Right hindlimb (tissue), 1 donor: ENCODE measurements at places on chromosomes 5 and 9.
A peak's percentile ranks its signal among the peaks of the same experiment; 100 is the strongest.

DNA sequence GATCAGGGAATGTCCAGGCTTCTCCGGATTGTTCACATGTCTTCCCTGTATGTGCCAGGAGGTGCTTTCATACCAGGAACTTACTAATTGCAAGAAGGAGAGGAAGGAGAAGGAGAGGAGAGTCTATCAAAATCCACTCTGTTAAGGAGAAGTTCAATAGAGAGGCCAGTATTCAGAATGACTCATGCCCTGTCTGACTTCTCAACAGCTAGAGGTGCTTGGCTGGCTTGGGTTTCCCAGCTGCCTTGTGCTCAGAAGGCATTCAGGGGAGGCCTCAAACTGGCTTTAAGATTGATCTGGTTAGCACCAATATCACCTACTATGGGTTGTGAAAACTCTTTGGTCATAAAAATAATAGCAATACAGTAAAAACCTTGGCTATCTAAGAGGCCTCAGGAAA lies 167.9 kb upstream of the GLRA1 start:
- DNase-seq, result no peak

DNA sequence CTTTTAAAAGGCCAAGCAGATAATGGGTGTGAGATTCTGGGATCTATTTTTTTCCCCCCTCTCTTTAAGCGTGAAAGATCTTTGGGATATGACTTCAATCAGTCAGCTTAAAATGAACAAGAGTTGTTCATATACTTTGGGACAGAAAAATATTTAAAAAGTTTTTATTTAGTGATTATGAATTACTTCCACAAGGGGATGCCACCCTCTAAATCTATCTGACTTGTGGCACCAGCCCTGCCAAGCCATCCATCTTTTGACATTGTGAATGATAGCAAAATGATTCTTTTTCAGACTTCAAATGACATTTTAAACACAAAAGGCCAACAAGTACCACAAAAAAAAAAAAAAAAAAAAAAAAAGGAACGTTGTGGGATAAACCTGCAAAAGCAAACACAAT lies 111.0 kb upstream of the HMHB1 start:
- DNase-seq, result no peak

DNA sequence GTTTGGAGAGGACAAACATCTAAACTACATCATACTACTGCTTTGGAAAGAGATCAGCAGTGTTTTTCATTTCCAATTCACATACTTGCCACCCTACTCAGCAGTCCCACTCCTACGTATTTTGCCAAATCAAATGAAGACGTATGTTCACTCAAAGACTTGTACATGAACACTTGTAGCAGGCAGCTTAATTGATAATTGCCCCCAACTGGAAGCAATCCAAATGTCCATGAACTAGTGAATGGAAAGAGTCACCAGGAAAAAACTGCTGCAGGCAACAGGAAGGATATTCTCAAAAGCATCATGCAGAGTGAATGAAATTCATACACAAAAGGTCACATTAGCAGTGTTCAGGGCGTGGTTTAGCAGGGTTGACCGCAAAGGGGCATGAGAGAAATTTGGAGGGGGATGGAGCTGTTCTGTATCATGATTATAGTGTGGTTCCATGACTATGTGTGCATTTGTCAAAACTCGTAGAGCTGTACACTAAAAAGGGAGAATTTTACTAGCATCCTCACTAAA lies 38.8 kb downstream of the PAEP start:
- DNase-seq, result no peak

DNA sequence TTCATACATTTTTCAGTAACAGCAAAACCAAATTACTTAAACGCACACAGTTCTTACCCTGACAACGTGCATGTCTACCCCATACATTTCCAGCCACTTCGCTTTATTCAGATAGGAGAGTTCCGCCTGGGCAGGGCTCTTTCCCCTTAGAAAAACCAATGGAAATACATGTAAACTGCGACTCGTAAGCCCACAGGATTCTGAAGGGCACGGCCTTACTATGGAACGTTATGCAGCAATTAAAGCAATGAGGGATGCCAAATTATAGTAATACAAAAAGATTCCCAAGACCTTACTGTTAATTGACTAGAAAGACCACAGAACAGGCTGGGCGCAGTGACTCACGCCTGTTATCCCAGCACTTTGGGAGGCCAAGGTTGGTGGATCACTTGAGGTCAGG lies 64.5 kb downstream of the EPB41L4B start:
- DNase-seq, result no peak

- DNase-seq, result no peak
Observed at GRCh38 chr9:2087500-2088313, 72.6 kb downstream of the SMARCA2 start.

DNA sequence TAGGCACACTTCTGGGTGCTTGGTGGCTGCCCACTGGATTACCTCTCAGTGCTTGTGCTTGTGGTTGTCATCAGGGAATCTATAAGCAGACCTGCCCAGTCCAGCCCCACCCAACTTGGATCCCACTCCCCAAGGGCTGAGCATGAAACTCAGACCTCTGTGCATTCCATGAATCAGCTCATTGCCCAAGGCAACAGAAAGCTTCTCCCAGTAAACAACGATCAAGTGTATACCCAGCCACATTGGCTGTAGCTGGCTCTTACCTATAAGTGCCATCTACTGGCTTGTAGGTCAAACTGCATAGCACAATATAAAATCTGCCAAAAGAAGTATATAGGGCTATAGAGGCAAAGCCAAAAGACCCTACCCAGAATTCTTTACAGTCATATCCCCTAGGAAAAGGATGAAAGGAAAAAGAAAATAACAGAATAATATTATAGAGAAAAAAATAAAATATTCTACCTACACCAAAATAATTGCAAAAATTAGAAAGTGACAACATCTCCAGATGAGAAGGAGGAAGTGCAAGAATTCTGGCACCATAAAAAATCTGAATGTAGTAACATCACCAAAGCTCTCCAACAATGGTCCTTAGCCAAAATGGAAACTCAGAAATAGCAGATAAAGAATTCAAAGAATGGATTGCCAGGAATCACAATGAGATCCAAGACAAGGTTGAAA lies 321.0 kb upstream of the TRPC7 start:
- DNase-seq, result no peak

DNA sequence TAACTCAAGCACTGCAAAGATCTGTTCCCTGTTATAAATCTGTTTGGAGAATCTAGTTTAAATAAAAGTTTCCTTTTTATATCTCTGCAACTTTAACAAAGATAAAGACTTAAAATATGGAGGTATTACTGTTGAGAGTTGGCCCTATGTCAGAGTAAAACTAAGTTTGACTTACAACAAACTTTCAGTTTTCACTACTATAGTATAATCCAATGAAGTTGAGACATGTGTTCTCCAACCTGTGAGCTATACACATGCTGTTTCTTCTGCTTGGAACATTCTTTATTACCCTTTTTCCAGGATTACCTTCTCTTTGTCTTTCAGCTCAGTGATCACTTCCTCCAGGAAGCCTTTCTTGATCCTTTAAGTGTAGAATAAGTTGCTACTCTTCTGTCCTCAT lies 1109.3 kb downstream of the MAT2B start:
- no peak for DNase-seq

GRCh38 chr9:133754187-133754586 lies 16.0 kb upstream of the SARDH start:
- no peak for DNase-seq

- no peak for DNase-seq
Observed at GRCh38 chr9:137784046-137784445, 93.5 kb upstream of the CACNA1B start.

GRCh38 chr9:3868466-3868865 lies 342.7 kb upstream of the RFX3 start:
- DNase-seq, result no peak

- no peak for DNase-seq
Observed at GRCh38 chr9:116924462-116925110, 237.5 kb downstream of the TRIM32 start.

DNA sequence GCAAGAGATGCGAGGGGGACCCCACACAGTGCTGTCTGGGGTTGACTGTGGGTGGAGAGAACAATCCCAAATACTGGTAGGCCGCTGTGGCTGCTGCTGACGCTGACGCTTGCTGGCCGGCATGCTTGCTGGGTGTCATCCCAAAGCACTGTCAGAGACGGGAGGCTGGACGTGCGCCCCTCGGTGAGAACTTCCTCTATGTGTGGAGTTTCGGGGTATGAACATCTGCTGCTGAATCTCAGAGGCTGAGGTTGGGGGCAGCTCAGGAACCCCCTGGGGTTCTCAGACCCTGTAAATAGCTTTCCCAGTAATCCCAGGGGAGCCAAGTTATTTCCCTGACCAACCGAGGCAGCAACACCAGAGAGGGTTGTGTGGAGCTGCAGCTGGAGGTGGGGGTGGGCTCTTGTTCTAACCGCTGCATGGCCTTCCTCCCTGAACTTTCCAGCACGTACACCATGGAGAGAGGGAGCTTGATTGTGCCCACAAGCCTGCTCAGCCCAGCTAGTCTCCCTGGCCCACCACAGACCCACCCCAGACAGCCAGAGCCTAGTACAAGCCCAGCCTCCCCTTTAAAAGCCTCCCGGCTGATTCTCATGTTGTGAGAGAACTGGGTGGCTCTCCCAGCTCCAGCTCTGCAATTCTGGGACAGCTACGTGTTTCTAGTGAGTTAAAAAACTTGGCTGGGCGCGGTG lies 21.8 kb upstream of the SLC12A7 start:
- peak; percentile 71 for DNase-seq

GRCh38 chr5:167294882-167295680 lies 996.4 kb upstream of the WWC1 start:
- no peak for DNase-seq

DNA sequence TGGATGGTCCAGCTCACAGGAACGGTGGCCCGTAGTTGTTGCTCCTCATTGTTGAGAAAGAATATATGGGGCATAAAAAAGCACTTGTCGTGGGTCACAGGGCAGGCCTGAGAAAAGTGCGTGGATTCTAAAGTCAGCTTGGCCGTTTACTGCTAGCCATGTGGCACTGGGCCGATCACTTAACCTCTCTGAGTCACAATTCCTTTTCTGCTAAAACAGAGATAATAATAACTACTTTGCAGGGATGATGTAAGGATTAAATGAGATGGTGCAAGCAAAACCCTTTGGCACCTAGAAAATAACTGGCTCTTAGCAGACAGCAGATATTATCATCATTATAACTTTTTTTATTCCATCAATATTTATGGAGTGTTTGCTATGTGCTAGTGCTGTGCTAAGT lies 579.7 kb downstream of the CCDC171 start:
- DNase-seq, result no peak

- peak; percentile 71 for DNase-seq
Observed at GRCh38 chr5:157143127-157143971, 684 bp upstream of the MED7 start.

DNA sequence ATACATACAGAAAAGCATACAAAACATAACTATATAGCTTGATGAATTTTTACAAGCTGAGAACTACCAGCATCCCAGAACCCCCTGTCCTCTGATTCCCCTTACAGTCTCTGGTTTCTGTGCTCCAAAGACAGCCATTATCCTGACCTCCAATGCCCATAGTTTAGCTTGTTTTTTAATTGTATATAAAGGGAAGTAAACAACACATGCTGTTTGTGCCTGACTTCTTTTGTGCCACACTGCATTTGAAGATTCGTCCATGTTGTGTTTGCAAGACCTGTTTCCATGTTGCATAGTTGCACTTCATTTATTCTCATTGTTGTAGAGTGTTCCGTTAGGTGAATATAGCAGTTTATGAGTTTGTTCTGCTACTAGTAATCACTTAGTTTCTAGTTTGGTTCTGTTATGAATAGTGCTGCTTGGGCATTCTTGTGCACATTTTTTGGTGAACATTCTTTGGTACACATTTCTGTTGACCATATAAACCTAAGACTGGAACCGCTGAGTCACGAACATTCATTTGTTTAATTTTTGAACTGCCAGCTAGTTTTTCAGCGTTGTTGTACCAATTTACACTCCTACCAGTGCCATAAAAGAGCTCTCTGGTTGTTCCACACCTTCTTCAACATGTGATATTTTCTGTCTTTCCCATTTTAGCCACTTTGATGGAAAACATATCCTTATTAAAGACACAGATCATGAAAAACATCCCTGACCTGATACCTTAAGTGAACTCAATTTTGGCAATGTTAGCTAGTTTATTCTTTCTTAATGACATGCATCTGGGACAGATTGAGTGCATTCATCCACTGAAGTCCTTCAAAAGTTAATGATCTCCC lies 78.1 kb upstream of the ANXA1 start:
- no peak for DNase-seq

GRCh38 chr9:36845844-36846243 lies 188.2 kb downstream of the PAX5 start:
- DNase-seq, result no peak

DNA sequence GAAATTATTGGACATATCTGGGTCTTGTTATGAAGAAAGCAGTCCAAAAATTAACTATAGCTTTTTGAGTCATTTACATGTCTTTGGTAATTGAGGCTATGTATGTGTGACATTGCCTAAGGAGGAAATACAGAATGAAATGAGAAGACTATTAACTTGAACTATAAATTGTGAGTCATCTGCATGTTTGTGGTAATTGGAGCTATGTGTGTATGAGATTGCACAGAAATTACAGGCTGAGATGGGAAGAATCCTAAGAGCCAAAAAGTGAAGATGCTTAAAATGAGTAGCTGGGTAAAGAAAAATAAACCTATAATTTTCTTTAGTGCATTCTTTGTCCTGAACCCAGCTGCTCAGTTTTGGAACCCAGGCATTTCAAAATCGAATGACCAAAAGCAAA lies 747.6 kb upstream of the EDIL3 start:
- no peak for DNase-seq

DNA sequence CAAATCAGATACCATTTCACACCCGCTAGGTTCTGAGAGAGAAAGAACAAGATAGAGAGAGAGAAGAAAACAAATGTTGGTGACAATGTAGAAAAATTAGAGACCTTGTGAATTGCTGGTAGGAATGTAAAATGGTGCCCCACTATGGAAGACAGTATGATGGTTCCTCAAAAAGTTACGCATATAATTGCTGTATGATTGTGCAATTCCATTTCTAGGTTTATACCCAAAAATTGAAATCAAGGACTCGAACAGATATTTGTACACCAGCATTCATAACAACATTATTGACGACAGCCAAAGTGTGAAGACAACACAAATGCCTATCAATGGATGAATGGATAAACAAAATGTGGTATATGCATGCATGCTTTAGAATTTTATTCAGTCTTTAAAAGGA lies 74.5 kb upstream of the MAP3K1 start:
- DNase-seq, result no peak

DNA sequence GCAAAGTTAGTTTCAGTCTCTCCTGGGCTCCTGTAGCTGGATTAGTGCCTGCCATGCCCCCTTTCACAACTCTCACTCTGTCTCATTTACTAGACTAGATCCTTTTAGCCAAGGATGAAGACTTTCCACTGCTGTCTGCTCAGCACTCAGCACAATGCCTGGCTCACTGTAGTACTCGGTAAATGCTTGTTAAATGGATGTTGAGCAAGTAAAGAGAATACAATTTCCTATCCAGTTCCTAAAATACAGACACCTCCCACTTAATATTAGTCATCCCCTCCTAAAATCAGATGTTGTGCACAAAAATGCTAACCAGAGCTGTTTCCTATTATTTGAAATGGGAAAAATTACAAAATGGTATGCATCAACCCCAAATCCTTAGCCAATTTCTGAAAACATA lies 195.8 kb downstream of the SREK1 start:
- no peak for DNase-seq
